ENCODE measurements at places on chromosomes 4 and X.

DNA sequence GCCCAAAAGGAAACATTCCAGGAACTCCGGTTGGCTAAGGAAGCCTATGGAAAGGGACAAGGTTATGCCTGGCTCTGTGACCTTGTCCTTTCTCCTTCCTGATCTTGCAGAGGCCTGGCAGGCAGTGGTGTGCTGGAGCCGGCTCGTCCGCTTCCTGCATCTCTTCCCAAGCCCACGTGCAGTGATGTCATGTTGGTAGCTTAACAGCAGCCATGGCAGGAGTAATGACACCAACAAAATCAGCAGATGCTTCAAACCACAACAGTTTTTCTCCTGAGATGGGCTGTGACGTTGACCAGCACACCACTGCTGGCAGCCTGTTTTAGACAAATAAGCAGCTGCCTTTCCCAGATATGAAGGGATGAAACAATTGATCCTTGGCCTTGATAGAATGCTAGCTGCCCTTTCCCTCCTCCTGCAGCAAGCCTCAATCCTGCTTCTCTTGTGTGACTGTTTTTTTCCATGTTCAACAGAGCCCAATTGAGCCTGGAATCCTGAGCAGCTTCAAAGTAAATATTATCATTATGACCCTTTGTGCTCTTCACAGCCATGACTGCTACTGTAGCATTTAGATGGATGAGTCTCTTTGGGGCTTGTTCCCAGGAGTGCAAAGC lies 23.4 kb downstream of the SEPTIN6 start:
- DNase-seq, result no peak

GRCh38 chr4:11408233-11408967 lies 20.3 kb downstream of the HS3ST1 start:
- no peak for DNase-seq

- DNase-seq, result no peak
These were observed 127.9 kb downstream of the TACR3 start for GRCh38 chr4:103591841-103592240.

- no peak for DNase-seq
These were observed 22.0 kb downstream of the SMIM14 start for GRCh38 chr4:39616651-39617050.

- no peak for DNase-seq
These were observed 16.5 kb downstream of the TRAPPC11 start for GRCh38 chr4:183675625-183676024.

- DNase-seq, result no peak
These were observed 197.9 kb downstream of the ANKRD50 start for GRCh38 chr4:124514588-124514987.

- no peak for DNase-seq
These were observed 57.2 kb downstream of the NHS start for GRCh38 chrX:17432158-17432557.
